ENCODE measurements at places on chromosomes 6 and 20.
A peak's percentile ranks its signal among the peaks of the same experiment; 100 is the strongest.

DNA sequence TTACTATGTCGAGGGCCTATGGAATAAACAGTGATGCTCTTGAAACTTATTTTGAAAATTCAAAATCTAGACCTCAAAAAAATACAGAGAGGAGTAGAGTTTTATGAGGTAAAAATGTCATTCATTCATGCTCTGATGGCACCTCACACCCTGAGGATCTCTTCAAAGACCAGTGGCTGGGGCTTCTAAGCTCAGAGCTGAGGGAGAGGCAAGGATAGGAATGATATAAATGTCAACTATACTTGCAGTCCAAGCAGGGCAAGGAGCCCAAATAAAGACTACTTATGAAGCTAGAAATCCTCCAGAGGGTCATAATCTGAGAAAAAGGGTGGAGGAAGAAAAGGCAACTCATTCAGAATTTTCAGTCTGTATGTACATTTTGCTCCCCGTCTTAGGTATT, 136.7 kb upstream of the CARMIL1 start:
- DNase-seq, result no peak

- DNase-seq, result no peak
Measured at GRCh38 chr20:23640018-23640601, 2.4 kb upstream of the CST3 start.

GRCh38 chr6:12648171-12648570, 68.4 kb upstream of the PHACTR1 start:
- DNase-seq, result no peak

- no peak for DNase-seq
Measured at GRCh38 chr6:4939241-4939640, 64.6 kb downstream of the RPP40 start.

- no peak for DNase-seq
Measured at GRCh38 chr6:158905277-158905676, 86.1 kb upstream of the EZR start.

GRCh38 chr6:24799541-24799915, 811 bp upstream of the ARMH2 start:
- DNase-seq, result no peak

DNA sequence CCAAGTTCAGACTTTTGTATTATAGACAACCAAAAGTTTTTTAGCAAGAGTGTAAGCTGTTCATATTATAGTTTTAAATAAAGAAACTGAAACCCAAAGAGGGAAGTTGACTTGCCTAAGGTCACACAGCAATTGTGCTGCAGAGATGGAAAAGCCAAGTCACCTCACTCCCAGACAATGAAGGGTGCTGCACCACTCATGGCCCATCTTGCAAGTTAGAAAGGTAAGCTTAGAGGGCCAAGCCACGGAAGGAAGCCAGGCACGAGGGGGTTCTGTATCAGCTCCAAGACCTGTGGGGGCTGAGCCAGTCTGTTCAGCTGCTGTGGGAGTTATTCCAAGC, 860 bp downstream of the DEFB124 start:
- no peak for DNase-seq

GRCh38 chr6:72675396-72675795, 53.5 kb downstream of the KCNQ5 start:
- no peak for DNase-seq

DNA sequence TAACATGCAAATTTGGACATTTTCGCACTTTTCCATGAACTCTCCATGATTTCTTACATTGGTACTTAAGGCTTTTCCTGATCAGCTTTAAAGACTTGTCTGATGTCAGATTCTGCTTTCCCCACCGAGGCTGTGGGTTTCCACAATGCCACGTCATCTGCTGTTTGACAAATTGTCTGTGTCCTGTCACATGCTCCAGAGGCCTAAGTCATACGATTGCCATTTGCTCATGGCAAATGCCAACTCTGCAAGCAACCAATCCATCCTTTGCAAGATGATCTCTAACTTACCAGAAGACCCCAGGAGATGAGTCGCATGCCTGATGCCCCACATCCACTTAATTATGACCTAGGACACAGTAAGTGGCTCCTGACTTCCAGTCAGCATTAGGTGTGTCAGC, 556.5 kb downstream of the BMP2 start:
- no peak for DNase-seq

GRCh38 chr20:51428401-51429143, 113.9 kb downstream of the NFATC2 start:
- DNase-seq, result no peak

DNA sequence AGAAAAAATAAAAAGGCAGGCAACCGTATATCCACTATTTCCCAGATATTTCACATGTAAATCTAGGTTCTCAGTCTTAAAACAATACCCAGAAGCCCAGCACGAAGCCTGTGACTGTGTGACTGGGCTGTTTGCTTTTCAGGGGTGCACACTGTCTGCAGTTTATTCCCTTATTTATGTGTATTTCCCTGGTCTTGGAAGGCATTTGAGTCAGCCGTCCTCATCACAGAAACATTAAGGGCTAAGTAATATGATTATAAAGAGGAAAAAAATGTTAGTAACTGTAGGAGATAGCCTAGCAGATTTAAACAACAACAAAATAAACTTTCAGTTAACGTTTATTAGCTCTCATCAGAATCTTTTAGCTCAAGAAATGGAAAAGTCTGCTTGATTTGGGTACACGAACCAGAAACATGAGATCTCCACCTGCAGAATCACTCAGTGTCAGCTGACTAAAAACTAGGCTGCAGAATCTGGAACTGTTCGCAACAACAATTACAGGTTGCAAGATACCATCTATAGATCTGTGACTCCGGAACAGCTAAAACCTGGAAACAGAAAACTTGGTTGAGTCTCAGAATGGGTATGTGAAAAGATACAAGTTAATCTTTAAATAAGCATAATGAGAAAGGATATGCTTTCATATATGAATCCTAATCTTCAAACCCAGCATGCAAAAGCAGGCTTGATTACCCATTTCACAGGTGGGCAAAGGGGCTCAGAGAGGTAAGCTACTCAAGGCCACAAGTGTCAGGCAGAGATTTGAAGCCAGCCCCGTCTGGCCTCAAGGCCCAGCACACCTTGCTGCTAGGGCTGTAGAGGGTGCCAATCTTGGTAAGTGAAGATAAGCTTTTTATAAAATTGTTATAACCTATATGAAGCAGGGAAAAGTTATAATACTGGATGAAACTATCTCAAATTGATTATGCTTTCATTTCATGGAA, 21.1 kb downstream of the GCLC start:
- DNase-seq, result no peak

DNA sequence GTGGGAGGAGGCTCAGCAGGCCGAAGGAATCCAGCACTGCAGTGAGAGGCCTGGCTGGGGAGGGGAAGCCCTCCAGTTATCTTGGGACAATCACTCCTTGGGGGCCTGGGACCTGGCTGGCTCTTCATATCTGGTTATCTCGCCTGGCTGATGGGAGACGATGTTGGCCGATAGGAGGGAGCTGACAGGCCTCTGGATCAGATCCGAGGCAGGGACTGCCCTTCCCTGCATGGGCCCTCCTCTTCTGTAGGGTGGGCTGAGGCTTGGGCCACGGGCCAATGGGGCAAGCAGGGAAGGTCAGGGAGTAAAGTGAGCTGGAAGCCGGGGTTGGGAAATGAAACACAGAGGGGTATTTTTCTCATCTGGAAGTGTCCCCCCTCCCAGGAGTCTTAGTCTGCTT, 25.2 kb downstream of the MANBAL start:
- no peak for DNase-seq

GRCh38 chr20:14991023-14991422, 653.6 kb upstream of the FLRT3 start:
- no peak for DNase-seq

- DNase-seq, result peak; percentile 59
Measured at GRCh38 chr20:7285918-7286556, 518.6 kb downstream of the BMP2 start.

DNA sequence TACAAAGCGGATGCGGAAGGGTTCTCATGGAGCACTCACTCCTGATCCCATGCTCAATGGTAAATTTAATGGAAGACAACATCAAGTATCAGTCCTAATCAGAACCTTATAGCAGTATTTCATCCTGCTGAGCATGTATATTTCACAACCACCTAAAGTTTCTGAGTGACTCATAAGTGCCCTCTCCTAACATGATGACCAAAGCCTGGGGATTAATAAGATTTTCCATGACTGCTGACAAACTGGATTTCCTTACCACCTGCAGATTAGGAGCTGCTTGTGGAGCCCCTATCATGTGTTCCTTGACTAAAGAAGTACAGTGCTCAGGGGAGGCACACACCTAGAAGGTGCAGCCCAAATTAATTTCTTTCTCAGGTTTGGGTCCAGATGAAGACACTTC, 112.8 kb downstream of the INSM1 start:
- no peak for DNase-seq

DNA sequence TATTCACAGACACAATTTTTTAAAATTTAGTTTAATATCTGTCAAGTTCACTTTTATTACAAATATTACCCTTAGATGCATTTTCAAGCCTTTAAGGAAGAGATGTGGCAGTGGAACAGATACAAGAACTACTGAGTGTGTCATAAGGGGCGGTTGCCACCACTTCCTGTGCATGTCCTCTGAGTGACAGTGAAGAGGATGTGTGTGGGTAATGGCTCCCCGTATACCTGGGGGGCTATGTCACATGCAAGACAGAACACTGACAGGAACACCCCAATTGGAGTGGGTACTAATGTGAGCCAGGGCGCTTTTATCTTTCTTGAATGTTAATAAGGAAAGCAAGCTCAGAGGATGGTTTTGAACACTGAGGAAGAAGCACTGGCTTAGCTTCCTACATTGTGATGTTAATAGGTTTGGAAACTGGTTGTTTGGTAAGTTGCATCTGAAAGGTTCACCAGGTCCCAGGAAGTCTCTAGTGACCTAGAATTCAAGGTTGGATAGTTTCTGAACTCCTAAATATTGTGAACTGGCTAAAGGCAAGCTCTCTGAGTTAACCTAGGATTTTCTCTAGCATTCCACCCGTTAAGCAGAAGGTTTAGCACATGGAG, 83.4 kb upstream of the ASF1A start:
- DNase-seq, result no peak

- no peak for DNase-seq
Measured at GRCh38 chr20:62234339-62234738, 4.0 kb upstream of the OSBPL2 start.

GRCh38 chr6:157282284-157282683, 41.0 kb downstream of the TMEM242 start:
- no peak for DNase-seq

DNA sequence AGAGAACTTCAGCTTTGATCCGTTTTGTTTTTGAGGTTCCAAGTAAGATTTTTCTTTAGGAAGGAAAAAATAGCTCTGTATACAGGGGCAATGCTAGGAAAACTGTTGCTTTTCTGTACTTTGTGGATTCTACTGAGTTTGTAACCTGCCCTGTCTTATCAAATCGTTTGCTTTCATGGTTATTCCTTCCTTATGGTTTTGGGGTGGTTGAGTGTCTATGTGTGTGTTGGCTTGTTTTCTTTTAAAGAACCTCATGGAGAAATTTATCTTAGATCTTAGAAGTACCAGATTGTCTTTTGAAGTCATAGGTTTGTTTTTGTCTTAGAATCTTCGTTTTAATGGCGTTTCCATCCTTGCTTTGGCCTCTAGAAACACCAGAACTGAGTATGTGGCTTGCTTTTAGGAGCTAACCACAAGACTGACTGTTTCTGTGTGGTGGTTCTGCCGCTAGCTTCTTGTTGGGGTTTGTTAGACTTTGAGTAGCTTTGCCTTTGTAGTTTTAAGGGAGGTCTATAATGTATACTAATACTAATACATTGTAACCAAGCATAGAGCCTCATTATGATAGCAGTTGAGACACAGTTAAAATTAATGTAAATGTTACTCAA, 86.8 kb downstream of the RPP40 start:
- DNase-seq, result no peak

DNA sequence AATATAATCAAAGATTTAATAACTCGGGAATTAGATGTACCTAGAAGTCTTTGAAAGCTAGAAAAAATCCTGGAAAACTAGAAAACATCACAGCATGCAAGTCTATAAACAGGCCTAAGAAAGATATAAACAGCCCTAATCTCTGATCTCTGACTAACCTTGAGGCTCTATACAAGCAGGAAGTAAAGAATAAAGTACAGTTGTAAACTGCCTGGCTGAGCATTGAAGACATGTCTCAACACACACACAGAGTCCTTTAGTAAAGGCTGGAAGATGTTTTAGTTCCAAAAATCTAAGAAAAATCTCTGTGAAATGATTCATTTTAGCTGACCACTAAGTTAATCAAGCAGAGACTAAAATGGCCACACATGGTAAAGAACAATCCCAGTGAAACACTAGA, 774.5 kb downstream of the EYS start:
- no peak for DNase-seq

GRCh38 chr6:160883999-160884398, 107.6 kb upstream of the MAP3K4 start:
- no peak for DNase-seq

GRCh38 chr20:63977739-63978276, 1.6 kb downstream of the SAMD10 start:
- no peak for DNase-seq

GRCh38 chr6:78340755-78341154, 526.6 kb upstream of the IRAK1BP1 start:
- DNase-seq, result no peak

DNA sequence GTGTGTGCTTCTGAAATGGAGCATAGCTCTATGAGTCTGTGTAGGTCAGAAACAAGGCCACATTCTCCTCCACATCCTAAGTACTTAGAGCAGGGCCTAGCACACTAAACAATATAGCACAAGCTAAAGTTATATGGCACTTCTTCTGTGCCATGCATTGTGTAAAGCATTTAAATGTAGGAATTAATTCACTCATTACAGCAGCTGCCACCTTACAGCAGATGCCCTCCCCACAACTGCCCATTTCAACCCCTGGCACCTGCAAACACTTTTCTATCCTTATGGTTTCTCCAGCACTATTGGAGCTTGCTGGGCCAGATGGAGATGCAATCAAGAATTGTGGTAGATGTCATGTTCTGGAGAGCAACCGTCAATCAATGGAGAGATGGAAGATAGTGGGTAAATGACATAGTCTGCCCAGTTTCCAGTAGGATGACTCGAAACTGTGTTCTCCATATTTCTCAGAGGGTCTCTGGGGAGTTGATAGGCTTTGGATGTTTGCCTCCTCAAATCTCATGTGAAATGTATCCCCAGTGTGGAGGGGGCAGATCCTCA, 373.7 kb downstream of the DOK5 start:
- no peak for DNase-seq

DNA sequence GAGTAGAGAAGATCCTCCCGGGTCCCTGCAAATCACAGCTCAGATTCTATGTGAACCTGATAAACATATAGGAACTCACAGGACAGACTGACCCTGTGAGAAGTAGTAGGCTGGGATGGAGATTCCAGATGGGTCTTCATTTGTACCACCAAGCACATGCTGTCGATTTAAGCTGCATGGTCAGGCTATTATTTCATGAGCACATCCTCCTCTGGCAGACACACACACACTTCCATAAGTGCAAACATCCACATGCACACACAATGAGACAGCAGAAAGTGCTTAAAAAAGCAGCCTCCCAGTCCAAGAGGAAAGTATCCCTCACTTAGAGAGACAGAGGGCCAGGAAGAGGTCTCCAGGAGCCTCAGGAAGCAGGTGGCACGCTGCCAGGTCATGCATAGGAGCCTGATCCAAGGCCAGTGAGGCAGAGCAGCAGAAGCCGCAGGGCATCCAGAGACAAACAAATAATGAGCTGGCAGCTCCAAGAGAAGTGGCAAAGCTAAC, 131.8 kb downstream of the UNC5CL start:
- DNase-seq, result no peak

Data from HuH-7 (cell line).